T-cell (primary cell): ENCODE measurements at places on chromosomes 6 and 20.

DNA sequence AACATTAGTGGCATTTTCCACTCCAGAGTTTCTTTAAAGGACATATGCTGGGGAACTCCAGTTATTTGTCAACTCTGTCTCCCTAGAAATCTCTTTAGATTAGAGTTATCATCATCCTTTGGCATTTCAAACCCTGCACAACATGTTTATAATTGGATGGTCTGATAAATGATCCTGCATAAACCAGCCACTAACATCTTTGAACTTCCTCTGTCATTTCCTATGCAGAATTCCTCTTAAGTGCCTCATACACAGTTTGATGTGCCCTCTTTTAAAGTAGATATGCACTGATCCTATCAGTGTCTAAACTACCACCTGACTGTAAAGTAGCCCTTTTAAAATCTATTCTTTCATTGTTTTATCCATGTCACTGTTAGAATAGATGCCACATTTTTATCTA lies 306.3 kb upstream of the IRAK1BP1 start:
- no peak for DNase-seq

DNA sequence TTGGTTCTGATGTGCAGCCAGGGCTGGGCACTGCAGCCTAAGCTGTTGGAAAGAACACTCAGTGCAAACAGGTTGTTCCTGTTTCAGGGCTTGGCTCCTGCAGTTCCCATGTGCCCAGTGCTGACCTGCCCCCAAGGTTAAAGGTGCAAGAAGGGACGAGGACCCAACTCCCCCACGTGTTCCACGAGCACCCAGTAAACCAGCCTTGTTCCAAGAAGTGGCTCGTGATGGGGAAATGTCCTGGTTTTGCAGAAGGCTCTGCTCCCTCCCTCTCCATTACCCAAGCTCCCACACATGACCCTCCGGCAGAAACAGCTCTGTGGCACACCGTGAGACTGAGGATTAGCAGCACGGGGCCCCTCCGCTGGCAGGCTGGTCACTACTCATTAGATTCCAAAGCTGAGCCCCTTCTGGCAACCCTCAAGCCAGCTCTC lies 9.4 kb downstream of the ACSS1 start:
- DNase-seq, result no peak

DNA sequence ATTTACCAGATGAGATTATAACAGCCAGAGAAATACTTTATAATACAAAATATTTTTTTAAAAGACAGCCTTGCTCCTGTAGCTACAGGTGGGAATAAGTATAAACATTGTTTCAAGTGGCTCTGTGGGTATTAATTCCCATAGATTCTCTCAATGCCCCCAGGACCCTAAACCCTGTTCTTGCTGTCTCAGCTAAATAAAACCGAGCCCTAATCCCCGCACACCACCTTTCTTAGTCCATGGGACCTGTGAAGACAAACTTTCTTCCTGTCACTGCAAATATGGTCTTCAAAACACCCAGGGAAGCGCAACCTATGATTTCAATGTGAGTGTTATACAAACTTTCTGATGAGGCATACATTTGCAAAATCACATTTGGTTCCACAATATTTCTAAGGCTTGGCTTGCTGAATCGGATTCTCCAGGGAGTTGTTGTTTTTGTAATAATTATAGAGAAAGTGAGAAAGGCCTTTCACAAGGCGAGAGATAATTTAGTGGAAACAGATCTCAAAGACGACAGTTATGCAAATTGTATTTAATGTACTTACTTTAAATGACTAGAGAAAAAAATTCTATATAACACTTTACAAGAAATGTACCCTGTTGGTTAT lies 11.1 kb downstream of the SMLR1 start:
- no peak for DNase-seq

DNA sequence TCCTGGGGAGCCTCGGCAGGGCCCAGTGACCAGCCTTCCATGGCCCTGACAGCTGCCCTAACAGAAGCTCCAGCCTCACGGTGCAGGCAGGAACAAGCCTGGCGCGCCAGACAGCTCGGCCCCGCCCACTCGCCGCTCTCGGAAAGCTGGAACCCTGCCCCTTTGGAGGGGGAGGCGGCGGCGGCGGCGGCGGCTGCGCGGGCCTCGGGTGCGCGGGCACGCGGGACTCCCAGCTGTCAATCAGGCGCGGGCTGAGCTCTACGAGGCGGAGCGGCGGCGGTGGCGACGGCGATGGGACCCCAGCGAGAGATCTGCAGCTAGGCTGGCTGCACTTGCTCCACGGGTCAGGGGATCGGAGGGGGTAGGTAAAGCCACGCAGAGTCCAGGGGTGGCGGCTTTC lies at the start of gene NRSN1:
TSS of gene NRSN1 (plus strand) at position 236 of the 400 bp plus-strand sequence. CDS start 8,113 bp downstream, outside the sequence.
- no peak for DNase-seq

DNA sequence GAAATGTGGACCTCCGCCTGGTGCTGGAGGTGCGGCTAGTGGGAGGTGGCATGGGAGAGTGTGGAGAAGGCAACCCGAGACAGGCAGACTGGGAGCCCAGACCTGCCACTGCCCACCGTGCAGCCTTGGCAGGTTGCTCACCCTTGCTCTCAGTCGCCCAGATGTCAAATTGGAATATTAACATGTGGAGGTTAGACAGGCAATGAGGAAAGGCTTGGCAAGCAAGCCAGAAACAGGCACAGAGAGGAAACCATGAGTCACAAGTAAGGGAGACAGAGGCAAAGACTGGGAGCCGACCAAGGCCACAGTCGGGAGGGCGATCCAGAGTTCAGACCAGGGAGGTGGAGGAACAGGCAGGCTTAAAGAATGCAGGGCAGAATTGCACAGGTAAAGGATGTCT lies 178.2 kb downstream of the FOXC1 start:
- no peak for DNase-seq
